ENCODE measurements at places on chromosomes 3 and 15. TPM values are rescaled to one million over a fixed set of nuclear protein-coding genes. Genes with fewer than 3 reads are reported as not detected.

- H3K4me1 ChIP-seq = peaks cover 9% of the 10 kb centered on the region
- DNase-seq = no peak
- no peaks in the 10 kb centered on the region for H3K27me3 ChIP-seq
- H3K27ac ChIP-seq = no peak overlapping the region
- H3K36me3 ChIP-seq = no peaks in the 10 kb centered on the region
Observed at GRCh38 chr15:40449275-40449674, 8.5 kb downstream of the BAHD1 start.

PIGZ gene
- total RNA-seq = 11.0 TPM

DNA sequence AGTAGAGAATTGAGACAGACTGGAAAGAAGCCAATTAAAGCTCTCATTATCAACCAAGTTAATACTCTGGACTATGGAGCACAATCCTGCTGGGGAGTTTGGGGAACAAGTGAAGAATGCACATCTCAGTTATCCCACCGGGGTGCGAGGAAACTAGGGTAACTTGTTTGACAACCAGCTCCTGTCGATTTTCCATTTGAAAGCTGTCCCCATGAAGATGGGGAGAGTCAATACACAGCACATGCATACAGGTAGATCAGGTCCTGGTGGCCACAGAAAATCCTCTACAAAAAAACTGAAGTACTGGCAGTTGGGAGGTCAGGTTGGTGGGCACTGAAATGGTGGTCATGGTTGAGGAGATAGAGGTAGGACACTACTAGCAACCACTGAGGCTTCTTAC is 25.7 kb upstream of the GRAMD1C start:
- no peak for DNase-seq
- no peaks in the 10 kb centered on the region for H3K27me3 ChIP-seq
- no peak overlapping the region for H3K27ac ChIP-seq
- H3K36me3 ChIP-seq = peaks cover 8% of the 10 kb centered on the region

SLC24A5 gene
- total RNA-seq = not detected

- no peak overlapping the region for H3K27ac ChIP-seq
- H3K36me3 ChIP-seq = no peaks in the 10 kb centered on the region
- no peak for DNase-seq
- H3K4me3 ChIP-seq = no peak overlapping the region
Observed at GRCh38 chr15:34739346-34739745, 15.5 kb downstream of the GJD2 start.

GRCh38 chr15:69647142-69647513 is 194.5 kb downstream of the RPLP1 start:
- no peaks in the 10 kb centered on the region for H3K36me3 ChIP-seq
- H3K27ac ChIP-seq = no peak overlapping the region
- H3K4me3 ChIP-seq = no peak overlapping the region
- H3K27me3 ChIP-seq = no peaks in the 10 kb centered on the region

GPR27 gene
- 0.54 TPM for total RNA-seq

HDC gene
- 4.0 TPM for total RNA-seq

DNA sequence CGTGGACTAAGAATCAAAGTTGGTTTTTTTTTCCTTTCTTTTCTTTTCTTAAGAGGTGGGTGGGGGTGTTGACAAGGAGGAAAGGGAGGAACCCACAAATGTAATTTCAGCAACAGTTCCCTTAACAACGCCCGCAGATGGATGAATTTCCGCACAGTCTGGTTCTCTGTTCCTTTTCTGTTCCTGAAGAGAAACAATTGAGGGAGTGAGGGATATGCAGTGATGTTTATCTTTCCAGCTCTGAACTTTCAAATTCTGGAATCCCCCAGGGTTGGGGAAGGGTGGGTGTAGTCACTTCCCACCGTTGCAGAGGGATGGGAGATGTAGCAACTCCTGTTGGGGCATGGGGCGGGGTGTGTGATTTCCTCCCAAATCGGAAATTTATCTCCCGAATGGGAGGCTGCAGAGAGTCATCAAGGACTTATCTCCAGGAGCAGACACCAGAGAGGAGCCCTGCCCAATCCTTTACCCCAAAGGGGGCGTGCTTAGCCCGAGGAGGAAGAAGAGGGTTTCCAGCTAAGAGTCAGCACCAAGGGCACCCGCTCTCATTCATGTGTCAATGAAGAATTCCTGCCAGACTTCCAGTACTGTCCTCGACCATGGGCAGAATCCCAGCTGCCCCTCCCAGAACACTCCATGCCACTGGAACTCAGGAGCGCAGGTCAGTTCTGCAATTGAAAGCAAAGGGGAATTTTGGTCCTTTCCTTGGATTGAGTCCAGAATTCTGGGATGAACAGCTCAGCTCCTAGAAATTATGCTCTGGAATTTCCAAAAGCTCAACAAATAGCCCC is 35.0 kb upstream of the CFAP161 start:
- no peak for DNase-seq
- H3K4me1 ChIP-seq = no peaks in the 10 kb centered on the region
- H3K27me3 ChIP-seq = no peaks in the 10 kb centered on the region
- no peaks in the 10 kb centered on the region for H3K36me3 ChIP-seq
- no peak overlapping the region for H3K27ac ChIP-seq

DNA sequence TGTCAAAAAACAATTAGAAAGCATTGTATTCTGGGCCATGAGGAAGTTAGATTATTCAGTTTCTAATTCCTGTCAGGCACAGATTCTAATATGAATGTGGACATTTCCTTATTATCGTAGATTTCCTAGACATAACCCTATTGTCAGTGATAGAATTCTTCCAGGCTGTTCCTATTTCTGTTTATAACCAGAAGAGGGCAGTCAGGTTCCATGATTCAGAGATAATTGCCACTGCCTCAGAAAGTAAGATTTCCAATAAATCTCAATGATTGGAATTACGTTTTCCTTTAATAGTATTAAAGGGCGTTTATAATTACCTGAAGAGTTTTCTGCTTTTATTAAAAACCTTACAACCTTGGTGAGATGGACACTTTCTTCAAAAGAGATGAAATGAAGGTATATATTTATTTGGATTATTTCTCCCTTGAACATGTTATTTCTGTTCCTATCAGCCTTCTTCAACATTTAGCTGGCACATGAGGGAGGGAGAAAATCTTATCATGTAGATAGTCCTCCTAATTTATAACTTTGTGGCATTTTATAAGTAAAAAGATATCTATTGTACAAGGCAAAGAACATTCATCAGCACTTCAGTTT is 439.2 kb downstream of the MCTP2 start:
- DNase-seq = no peak
- no peaks in the 10 kb centered on the region for H3K27me3 ChIP-seq
- no peak overlapping the region for H3K27ac ChIP-seq
- no peaks in the 10 kb centered on the region for H3K36me3 ChIP-seq
- H3K4me3 ChIP-seq = peak overlapping the region; percentile 23

GRCh38 chr3:55373423-55373822 is 113.7 kb downstream of the WNT5A start:
- H3K36me3 ChIP-seq = no peaks in the 10 kb centered on the region
- no peak overlapping the region for H3K27ac ChIP-seq
